Thyroid gland (tissue), 4 donors: ENCODE measurements at places on chromosomes 6 and 20.

GRCh38 chr6:125910527-125910926, 46.0 kb upstream of the HINT3 start:
- DNase-seq = no peak

- no peak for DNase-seq
These were observed 12.1 kb downstream of the DEF6 start for GRCh38 chr6:35309611-35310264.

- DNase-seq = no peak
These were observed 6.0 kb downstream of the MMP24OS start for GRCh38 chr20:35271904-35272303.

DNA sequence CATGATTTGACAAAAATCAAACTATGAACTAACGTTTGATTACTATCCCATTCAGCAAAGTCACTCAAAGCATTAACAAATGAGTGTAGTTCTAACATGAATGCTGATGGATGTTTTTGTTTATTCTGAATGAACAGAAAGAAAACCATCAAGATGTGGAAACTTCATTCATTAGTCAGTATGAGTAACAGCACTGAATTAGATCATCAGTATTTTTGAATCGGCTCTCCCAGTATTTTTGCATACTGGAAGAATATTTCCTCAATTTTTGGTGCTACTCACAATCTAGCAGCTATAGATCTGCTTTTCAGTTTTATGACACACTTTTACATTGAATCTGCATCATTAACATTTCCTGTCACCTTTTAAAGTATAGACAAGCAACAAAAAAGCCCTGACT, 63.8 kb upstream of the CD83 start:
- no peak for DNase-seq

DNA sequence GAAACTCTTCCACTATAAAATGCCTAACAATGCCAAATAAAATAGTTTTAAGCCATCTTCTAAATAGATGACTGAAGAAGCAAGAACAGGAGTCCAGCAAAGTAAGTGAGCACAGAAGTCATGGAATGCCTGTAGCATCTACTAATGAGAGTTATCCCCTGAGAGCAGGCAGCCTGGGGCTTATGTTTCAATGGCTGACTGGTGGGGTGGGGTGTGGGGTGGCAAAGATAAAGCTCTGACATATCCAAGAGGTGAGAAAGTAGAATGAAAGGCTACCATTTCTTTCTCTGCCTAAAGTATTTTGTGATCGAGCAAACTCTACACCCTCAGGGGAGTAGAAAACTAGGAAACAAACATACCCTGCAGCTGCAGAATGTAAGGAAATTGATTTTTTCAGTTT, 348.8 kb downstream of the TFAP2B start:
- DNase-seq = no peak

GRCh38 chr20:53914091-53914780, 156.2 kb downstream of the BCAS1 start:
- no peak for DNase-seq

GRCh38 chr20:44039147-44039546, 124.5 kb downstream of the TOX2 start:
- no peak for DNase-seq

DNA sequence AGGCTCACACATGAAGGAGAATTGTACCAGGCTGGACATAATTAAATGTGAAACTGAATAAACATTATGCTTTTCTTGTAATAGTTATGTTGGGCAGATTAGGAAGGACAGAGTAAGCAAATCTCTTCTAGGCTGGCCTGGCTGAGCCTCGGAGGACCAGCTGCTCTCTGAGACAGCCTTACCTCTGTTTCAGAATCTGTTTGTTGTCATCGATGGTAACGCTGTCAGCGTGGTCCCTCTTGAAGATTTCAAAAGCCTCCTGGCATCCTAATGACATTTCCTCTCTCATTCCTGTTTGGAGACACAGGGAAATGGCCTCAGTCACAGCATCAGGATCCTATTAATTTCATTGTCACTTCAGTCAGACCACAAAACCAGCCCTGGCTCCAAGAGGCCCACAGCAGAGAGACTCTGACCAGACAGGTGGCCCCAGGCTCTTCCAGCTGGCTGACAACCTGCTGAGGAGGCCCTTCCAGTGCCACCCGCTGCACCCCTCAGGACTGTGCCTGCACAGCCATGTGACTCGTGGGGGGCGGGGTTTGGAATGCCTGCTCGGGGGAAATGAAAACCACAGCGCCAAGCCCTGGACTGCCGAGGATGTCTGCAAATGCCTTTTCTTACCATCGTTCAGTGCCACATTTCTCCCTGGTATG, 108.5 kb upstream of the KCNK16 start:
- peak; percentile 84 for DNase-seq

DNA sequence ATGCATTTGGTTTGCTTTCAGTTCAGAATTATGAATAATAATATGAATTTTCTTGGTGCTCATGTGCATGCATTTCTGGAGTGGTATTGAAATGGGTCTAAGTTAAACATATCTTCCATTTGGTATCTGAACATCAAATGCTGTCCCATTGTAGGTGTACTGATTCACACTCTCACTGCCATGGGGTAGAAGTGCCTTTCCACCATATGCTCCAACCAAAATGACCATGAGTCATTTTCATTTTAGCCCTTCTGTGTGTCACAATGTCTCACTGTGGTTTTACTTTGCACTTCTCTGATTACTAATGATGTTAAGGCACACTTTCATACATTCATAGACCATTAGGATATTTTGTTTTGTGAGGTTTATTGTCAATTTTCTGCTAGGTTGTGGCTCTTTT, 211.9 kb downstream of the HAO1 start:
- DNase-seq = no peak

DNA sequence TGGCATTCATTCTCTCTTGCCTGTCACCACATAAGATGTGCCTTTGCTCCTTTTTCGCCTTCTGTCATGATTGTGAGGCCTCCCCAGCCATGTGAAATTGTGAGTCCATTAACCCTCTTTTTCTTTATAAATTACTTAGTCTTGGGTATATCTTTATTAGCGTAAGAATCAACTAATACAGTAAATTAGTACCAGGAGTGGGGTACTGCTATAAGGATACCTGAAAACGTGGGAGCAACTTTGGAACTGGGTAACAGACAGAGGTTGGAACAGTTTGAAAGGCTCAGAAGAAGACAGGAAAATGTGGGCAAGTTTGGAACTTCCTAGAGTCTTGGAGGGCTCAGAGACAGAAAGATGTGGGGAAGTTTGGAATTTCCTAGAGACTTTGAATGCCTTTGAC, 46.6 kb downstream of the RNF182 start:
- no peak for DNase-seq

GRCh38 chr20:56928007-56928406, 298.9 kb downstream of the TFAP2C start:
- DNase-seq = no peak

- no peak for DNase-seq
These were observed 14.5 kb upstream of the BCAS1 start for GRCh38 chr20:54084727-54085388.

DNA sequence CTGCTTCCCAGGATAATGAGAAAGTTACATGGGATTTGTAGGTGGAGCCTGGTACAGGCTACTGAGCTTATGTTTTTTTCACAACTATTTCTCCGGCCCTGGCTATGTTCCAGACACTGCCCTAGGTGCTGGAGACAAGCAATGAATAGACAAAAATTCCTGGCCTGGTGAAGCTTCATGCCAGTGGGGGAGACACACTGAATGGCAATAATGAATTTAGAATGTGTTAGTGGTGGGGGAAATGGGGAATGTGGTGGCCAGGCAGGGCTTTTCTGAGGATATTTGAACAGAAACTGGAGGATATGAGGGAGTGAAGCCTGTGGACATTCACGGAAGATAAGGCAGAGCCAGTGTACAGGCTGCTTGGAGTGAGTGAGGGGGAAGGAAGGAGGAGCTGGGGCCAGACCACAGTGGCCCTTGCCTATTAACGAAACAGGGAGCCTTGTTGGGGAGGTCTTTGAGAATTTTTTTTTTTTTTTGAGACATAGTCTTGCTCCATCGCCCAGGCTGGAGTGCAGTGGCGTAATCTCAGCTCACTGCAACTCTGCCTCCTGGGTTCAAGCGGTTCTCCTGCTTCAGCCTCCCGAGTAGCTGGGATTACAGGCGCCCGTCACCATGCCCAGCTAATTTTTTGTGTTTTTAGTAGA, 6.6 kb downstream of the FOXS1 start:
- DNase-seq = no peak

DNA sequence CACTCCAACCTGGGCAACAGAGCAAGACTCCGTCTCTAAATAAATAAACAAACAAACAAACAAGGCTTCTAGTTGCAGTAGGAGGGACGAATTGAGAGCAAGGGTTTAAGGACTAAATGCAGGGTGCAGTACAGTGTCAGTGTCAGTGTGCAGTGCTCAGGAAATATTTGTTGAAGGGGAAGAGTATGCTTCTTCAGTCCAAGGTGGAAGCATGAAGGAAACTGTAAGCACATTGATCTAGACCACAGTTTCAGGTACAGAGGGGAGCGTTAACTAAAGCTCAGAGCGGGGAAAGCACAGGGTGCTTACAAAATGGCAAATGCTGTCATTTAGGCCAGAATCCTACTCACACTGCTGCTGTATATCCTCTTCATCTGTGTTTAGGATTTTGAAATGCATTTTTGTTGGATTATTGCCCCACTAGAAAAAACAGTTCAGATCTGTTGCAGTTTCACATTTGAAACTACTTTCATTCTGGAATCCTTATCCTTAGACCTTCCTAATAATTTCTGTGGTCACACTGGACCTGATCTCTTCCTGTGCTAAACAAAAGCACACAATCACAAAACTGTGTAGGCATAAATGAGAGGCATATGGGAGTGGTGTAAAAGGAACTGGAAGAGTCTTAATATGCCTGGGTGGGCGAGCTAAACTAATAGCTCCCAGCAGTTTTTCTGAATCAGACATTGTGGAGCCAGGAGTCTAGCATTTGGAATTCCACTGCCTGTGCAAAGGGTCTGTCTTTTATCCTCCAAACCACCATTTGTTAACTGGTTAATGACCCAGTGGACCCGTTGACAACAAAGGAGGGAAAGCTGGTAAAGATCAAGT, 41.4 kb downstream of the CBFA2T2 start:
- no peak for DNase-seq

- peak; percentile 59 for DNase-seq
These were observed 28.1 kb downstream of the PDYN start for GRCh38 chr20:1965520-1966351.

DNA sequence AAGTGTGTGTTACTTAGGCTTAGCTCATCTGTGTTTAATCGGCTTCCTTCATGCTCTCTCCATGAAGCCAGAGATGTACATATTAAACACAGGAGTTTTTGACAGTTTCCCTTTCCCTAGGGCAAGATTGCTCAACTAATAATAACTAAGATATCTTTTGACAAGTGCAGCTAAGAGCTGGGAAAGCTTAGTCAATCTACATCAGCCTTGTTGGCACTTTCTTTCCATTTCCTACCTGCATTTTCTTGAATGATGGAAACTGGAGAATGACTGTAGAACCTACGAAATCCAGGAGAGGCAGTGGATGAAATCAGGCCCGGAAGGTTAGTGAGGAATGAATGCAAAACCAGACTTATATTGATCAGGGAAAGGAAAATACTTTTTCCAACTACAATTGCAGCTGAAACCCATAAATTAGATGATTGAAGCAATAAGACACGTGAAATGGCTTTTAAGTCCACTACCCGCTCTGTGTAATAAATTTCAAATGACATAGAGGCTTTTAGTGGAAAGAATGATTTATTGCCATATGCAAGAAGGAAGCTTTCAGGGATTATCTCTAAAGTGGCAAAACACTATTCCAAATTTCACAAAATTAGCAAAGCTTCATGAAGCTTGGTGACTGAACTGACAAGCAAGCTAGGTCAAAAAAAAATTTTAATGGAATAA, 237.2 kb upstream of the ID4 start:
- no peak for DNase-seq

DNA sequence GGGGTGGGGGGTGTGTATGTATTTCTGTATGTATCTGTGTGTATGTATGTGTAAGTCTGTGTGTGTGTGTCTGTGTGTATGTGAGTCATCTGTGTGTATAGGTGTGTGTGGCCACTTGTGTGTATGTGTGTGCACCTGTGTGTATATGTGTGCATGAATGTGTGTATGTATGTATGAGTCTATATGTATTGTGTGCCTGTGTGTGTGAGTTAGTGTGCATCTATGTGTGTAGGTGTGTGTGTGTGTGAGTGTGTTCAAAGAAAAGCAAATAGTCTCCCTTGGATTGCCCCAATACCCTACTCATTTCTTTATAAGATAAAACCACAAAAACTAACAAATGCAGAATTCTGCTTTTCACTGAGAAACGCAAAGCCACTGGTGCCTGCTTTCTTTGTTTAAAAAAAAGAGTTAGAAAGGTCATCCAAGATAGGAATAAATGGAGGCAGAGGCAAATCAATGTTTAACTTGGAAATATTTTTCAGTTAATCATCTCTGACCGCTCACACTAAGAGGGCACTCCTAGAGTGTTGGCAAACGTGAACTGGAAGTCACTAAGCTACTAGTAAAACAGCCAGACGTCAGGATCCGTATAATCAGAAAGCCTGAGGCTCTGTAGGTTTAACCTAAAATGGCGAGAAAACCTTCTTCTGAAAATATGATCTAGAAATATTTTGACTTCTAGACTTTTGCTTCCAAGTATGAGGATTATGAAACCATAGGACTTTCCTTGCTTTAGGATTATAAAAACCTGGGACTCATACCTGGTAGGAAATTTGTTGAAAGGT, 37.4 kb upstream of the JAG1 start:
- no peak for DNase-seq

- DNase-seq = no peak
These were observed 1166.8 kb upstream of the CITED2 start for GRCh38 chr6:140541288-140541687.

- no peak for DNase-seq
These were observed 812 bp downstream of the SLC9A8 start for GRCh38 chr20:49813305-49813974.

DNA sequence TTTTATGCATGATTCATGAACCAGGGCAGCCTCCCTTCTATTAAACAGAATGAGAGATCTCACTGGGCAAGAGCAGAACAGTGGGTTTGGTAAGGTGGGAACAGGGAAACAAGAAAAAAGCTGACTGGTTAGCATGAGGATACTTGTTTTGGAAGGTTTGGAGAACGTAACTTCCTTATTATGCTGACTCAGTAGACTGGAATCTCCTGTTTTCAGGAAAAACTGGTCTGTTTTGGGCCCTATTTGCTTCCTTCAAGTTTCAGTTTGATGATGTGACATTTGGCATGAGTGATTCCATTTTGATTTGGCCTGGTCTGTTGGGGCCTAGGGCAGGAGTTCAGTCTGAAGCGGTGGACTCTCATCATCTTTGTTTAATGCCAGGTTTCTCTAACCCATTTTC, 172.0 kb downstream of the MYLK4 start:
- no peak for DNase-seq

DNA sequence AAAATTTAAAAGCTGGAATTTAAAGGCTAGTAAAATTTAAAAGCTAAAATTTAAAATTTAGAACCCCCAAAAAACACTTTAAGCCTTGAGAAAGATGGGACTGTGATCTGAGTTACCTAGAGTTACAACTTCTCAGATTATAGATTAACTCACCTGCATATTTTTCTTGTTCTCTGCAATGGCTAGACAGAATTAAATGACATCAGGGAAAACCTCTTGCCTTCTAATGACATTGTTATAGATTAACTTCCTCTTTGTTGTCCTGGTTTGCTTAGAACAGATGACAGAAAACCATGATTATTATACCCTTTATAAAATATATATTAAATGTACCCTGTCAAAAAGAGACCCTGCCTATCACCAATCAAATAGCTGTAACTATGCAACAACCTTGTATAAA, 56.4 kb downstream of the TRDN start:
- DNase-seq = no peak
